ENCODE measurements at places on chromosomes 16 and 17. TPM values are rescaled to one million over a fixed set of nuclear protein-coding genes. Genes with fewer than 3 reads are reported as not detected.

DNA sequence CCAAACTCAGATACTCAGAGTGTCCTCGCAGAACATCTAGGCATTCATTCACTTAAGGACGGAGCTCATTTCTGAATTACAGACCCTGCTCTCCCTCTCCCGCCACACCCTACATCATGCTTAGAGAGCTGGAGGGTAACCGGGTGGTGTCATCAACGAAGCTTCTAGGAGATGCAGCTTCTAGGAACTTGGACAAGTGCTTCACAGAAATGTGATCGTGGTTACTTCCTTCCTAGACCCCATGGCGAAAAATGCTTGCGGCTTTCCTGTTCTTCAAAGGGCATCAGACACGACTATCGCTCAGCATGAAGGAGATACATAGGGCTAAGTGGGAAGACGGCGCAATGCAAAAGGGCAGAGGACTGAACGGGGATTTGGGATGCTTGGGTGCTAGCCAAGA lies 126.8 kb downstream of the ZFHX3 start:
- no peaks in the 10 kb centered on the region for H3K36me3 ChIP-seq
- H3K4me3 ChIP-seq, result no peak overlapping the region
- H3K27ac ChIP-seq, result no peak overlapping the region
- H3K4me1 ChIP-seq, result no peaks in the 10 kb centered on the region
- DNase-seq, result no peak
- peaks cover 3% of the 10 kb centered on the region for H3K27me3 ChIP-seq

- H3K27me3 ChIP-seq, result peaks cover 16% of the 10 kb centered on the region
- no peak overlapping the region for H3K4me3 ChIP-seq
- DNase-seq, result no peak
- H3K4me1 ChIP-seq, result peaks cover 12% of the 10 kb centered on the region
- no peak overlapping the region for H3K27ac ChIP-seq
- peaks cover 10% of the 10 kb centered on the region for H3K36me3 ChIP-seq
Observed at GRCh38 chr17:50093807-50094206, 1.3 kb upstream of the PDK2 start.

Gene ITGAX
- not detected for total RNA-seq

- no peaks in the 10 kb centered on the region for H3K27me3 ChIP-seq
- H3K36me3 ChIP-seq, result peaks cover 34% of the 10 kb centered on the region
Observed at GRCh38 chr16:74627506-74628220, 20.7 kb upstream of the GLG1 start.

Gene PIPOX
- 3.3 TPM for total RNA-seq

GRCh38 chr16:89779909-89780305 lies 36.5 kb downstream of the FANCA start:
- H3K27me3 ChIP-seq, result peaks cover 4% of the 10 kb centered on the region
- peaks cover 20% of the 10 kb centered on the region for H3K36me3 ChIP-seq
- no peak overlapping the region for H3K27ac ChIP-seq
- no peak overlapping the region for H3K4me3 ChIP-seq
- no peaks in the 10 kb centered on the region for H3K4me1 ChIP-seq
- DNase-seq, result no peak

DNA sequence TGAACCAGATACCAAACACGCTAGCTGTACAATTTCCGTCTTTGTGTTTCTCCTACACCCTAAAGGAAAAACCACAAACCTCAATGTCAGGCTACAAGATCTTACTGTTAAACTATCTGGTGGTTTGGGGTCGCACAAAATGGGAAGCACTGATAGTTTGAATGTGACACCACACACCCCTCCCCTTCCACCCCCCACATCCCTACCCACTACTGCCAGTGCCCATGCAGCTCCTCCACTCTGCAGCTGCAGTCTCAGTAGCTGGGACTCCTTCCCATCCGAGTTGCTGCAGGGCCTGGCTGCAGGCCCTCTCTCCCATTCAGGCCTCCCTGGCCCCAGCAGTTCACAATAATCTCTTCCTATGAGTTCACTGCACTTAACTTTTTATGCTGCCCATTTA lies 18.4 kb downstream of the TRAP1 start:
- no peak overlapping the region for H3K4me3 ChIP-seq
- H3K27ac ChIP-seq, result no peak overlapping the region
- no peak for DNase-seq
- H3K27me3 ChIP-seq, result peaks cover 2% of the 10 kb centered on the region
- H3K4me1 ChIP-seq, result no peaks in the 10 kb centered on the region
- H3K36me3 ChIP-seq, result peaks cover 4% of the 10 kb centered on the region

- no peak overlapping the region for H3K27ac ChIP-seq
- DNase-seq, result no peak
- no peaks in the 10 kb centered on the region for H3K27me3 ChIP-seq
- H3K4me1 ChIP-seq, result no peaks in the 10 kb centered on the region
Observed at GRCh38 chr16:5175266-5175665, 77.7 kb upstream of the EEF2KMT start.

GRCh38 chr17:81084680-81085419 lies 49.9 kb downstream of the BAIAP2 start:
- H3K36me3 ChIP-seq, result peaks cover 5% of the 10 kb centered on the region
- no peak overlapping the region for H3K27ac ChIP-seq
- no peak for DNase-seq
- H3K4me3 ChIP-seq, result no peak overlapping the region
- H3K4me1 ChIP-seq, result no peaks in the 10 kb centered on the region

GRCh38 chr16:1972490-1972877 lies 631 bp downstream of the TBL3 start:
- H3K4me3 ChIP-seq, result peak overlapping the region; percentile 98
- H3K27ac ChIP-seq, result peak overlapping the region; percentile 85
- no peak for DNase-seq
- H3K36me3 ChIP-seq, result no peaks in the 10 kb centered on the region

- no peaks in the 10 kb centered on the region for H3K36me3 ChIP-seq
- H3K4me1 ChIP-seq, result peaks cover 3% of the 10 kb centered on the region
- H3K27me3 ChIP-seq, result peaks cover 24% of the 10 kb centered on the region
Observed at GRCh38 chr17:79818026-79818758, 21.0 kb downstream of the CBX4 start.

Gene FBXL16
- not detected for total RNA-seq

- peaks cover 6% of the 10 kb centered on the region for H3K4me1 ChIP-seq
- peaks cover 6% of the 10 kb centered on the region for H3K27me3 ChIP-seq
- H3K4me3 ChIP-seq, result no peak overlapping the region
Observed at GRCh38 chr16:3646348-3646920, 8.1 kb upstream of the DNASE1 start.

DNA sequence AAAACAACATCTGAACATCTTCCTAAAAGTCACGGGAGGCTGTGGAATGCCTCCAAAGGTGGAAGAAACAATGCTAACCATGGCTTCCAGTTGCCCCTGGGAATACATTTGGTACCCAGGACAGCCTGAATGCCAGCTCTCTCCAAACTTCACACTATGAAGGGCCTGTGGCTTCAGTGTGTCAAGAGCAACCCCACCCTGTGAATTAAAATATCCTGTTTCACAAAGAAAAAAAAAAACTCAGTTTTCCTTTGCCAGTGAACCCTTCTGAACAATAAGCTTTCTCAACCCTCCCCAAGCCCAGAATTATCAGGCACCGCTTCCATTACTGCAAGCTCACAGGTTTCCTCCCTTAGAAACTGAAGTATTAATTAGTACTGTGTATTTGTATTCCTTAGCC lies 69.8 kb downstream of the SLC39A11 start:
- no peaks in the 10 kb centered on the region for H3K36me3 ChIP-seq
- H3K4me3 ChIP-seq, result no peak overlapping the region
- DNase-seq, result no peak
- no peaks in the 10 kb centered on the region for H3K4me1 ChIP-seq
- no peaks in the 10 kb centered on the region for H3K27me3 ChIP-seq

DNA sequence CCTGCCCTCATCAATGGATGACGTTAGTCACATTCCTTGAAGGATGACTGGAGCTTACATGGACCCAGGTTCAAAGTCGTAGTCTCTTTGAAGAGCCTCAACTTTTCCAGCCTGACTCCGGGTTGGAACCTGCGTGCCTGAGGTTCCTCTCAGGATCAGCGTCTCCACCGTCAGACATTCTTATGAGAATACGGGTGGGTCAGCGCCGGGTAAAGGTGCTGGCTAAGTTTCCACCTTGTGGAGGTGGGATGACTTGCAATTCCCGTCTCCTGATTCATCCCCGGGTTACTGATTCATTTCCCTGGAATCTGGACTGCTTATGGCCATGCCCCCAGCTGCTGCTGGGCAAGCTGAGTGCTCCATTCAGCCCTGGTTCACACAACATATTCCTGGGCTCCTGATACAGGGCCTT lies 38.9 kb upstream of the CMIP start:
- H3K36me3 ChIP-seq, result no peaks in the 10 kb centered on the region
- no peak overlapping the region for H3K27ac ChIP-seq
- no peak overlapping the region for H3K4me3 ChIP-seq
- peaks cover 4% of the 10 kb centered on the region for H3K27me3 ChIP-seq
- H3K4me1 ChIP-seq, result no peaks in the 10 kb centered on the region

- H3K4me3 ChIP-seq, result no peak overlapping the region
- no peak for DNase-seq
- peaks cover 10% of the 10 kb centered on the region for H3K27me3 ChIP-seq
- H3K27ac ChIP-seq, result no peak overlapping the region
Observed at GRCh38 chr16:70579648-70580630, 56.3 kb downstream of the SF3B3 start.

- no peak overlapping the region for H3K27ac ChIP-seq
- peaks cover 7% of the 10 kb centered on the region for H3K27me3 ChIP-seq
- peaks cover 20% of the 10 kb centered on the region for H3K36me3 ChIP-seq
Observed at GRCh38 chr17:45248132-45248957, 13.5 kb downstream of the SPATA32 start.

GRCh38 chr17:60436676-60437075 lies 14.4 kb downstream of the CHCT1 start:
- H3K27me3 ChIP-seq, result peaks cover 2% of the 10 kb centered on the region
- no peaks in the 10 kb centered on the region for H3K4me1 ChIP-seq
- peaks cover 8% of the 10 kb centered on the region for H3K36me3 ChIP-seq
- H3K4me3 ChIP-seq, result no peak overlapping the region

DNA sequence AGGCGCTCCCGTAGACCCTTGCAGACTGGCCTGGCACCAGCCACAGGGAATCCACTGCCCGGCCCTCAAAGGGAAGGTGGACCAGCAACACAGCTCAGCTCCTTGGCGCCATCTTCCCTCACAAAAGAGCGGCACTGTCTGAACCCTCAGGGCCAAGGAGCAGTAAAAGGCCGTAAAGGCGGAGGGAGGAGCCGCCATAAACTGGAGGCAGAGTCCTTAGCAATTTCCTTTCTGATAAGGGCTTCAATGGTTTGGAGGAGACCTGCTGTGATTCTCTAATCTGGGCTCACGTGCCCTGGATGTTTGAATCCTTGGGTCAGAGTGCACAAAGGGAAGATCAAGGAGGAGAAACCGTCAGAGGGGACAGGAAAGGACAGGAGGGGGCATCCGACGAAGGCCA lies 15.5 kb upstream of the AXIN2 start:
- H3K4me3 ChIP-seq, result no peak overlapping the region
- H3K27me3 ChIP-seq, result peaks cover 10% of the 10 kb centered on the region
- DNase-seq, result no peak
- H3K36me3 ChIP-seq, result no peaks in the 10 kb centered on the region
- no peak overlapping the region for H3K27ac ChIP-seq

DNA sequence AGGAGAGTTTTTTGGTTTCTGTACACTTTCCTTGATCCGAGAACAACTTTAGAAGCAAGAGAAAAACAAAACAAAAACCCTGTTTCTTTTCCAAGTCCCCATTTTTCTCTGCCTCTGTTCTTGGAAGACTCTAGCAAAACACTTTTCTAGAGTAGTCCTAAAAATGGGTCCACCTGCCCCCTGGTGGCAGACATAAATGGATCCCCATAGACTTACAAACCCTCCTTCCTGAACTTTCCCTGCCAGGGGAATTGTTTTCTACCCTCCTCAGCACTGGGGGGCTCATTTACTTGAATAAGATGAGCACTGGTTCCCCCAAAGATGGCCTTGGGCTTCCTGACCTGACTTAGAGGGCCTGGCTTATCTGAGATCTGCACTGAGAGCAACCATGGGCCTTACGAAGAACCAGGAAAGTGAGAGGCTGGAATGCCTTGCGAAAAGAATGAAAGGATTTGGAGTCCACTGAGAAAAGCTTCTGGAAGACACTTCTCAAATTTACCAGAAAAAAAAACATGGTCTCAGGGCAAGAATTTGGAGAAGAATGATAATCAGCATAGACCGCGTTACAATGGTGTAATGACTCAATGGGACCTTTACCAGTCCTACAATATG lies 48.0 kb upstream of the CDYL2 start:
- no peak overlapping the region for H3K4me3 ChIP-seq
- DNase-seq, result peak; percentile 52
- H3K27me3 ChIP-seq, result no peaks in the 10 kb centered on the region
- no peak overlapping the region for H3K27ac ChIP-seq

GRCh38 chr17:40806131-40806530 lies 6.4 kb upstream of the KRT28 start:
- H3K27ac ChIP-seq, result no peak overlapping the region
- H3K36me3 ChIP-seq, result no peaks in the 10 kb centered on the region
- H3K27me3 ChIP-seq, result peaks cover 3% of the 10 kb centered on the region
- no peak overlapping the region for H3K4me3 ChIP-seq
- DNase-seq, result no peak
- H3K4me1 ChIP-seq, result no peaks in the 10 kb centered on the region

DNA sequence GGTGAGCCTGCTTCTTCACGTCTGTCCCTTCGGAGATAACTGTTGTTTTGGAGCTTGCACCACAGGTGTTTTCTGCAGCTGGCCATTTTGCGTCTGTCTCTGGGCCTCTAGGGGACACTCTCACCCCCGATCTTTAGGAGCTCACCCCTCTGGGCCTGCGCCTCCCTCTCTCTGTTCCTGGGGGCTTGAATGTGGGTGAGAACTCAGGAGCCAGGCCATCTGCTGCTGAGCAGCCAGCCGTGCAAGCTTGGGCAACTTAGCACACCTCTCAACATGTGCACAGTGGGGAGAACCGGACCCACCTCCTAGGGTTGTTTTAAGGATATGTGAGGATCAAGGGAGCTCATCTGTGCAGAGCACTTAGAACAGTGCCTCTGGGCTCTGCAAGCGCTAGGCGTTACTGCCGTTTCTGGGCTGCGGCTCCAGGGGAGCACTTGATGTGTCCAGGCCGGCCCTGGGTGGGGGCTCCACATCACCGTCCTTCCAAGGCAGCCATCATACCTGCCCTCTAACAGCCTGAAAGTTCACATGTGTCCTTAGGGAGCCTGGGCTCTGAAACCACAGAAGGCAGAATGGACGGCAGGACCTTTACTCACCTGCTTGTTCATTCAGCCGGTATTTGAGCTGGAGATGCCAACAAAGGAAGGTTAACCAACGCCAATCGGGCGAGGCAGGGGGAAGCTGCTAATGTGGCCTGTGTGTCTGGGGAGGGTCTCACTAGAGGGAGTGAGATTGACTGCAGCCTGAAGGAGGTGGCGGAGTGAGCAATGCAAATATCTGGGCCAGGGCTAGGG lies 66.3 kb downstream of the MRC2 start:
- no peak for DNase-seq
- peaks cover 13% of the 10 kb centered on the region for H3K27me3 ChIP-seq
- H3K4me1 ChIP-seq, result peaks cover 18% of the 10 kb centered on the region
- peak overlapping the region; percentile 90 for H3K27ac ChIP-seq

- no peaks in the 10 kb centered on the region for H3K27me3 ChIP-seq
- H3K36me3 ChIP-seq, result no peaks in the 10 kb centered on the region
- no peak overlapping the region for H3K4me3 ChIP-seq
- H3K27ac ChIP-seq, result no peak overlapping the region
Observed at GRCh38 chr16:78415013-78415412, 315.6 kb downstream of the WWOX start.

Gene CD7
- not detected for total RNA-seq

GRCh38 chr17:57535249-57535966 lies 209.7 kb downstream of the CCDC182 start:
- H3K27ac ChIP-seq, result no peak overlapping the region
- peaks cover 38% of the 10 kb centered on the region for H3K4me1 ChIP-seq
- H3K4me3 ChIP-seq, result no peak overlapping the region
- peaks cover 5% of the 10 kb centered on the region for H3K27me3 ChIP-seq
- H3K36me3 ChIP-seq, result peaks cover 10% of the 10 kb centered on the region
- DNase-seq, result no peak

Gene MYL11
- 0.85 TPM for total RNA-seq

GRCh38 chr17:57086069-57086930 lies 1.3 kb downstream of the AKAP1 start:
- DNase-seq, result peak; percentile 28
- no peaks in the 10 kb centered on the region for H3K36me3 ChIP-seq
- no peak overlapping the region for H3K27ac ChIP-seq
- peaks cover 13% of the 10 kb centered on the region for H3K27me3 ChIP-seq
- peaks cover 32% of the 10 kb centered on the region for H3K4me1 ChIP-seq
